GM23338 (cell line): ENCODE measurements at places on chromosomes 12 and 14.
A peak's percentile ranks its signal among the peaks of the same experiment; 100 is the strongest.

DNA sequence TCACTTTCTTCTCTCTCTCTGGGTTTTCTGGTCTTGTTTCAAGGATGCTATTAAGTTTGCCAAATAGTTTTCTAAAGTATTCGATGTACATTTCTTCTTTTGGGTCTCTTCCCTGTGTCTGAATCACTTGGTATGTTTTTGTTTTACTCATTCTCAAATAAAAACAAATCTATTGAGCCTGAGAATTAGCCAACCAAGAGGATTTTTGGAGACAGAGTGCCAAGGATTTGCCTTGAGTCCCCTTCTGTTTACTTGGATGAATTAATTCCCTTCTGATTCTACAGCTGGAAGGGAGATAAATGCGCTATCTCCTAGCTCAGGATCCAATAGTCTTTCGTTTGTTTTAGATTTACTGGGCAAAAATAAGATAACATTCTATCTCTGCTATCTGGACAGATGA is 255.5 kb downstream of the SYT10 start:
- DNase-seq, result no peak

DNA sequence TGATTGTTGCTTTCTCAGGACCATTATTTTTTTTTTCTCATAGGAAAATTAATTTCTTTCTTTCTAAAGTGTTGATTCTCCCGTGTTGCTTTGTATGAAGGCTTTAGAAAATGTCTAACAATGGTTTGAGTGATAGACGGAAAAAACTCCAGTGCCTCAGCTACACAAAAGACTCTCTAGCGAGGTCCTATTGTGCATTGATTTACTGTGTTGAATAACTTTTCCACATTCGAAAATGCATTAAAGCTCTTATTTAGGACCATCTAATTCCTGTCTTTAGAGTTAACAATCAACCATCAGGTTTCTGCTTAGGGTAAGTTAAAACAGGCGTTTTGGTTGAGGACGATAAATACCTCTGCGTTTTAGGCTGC is 99.6 kb downstream of the PTPN11 start:
- DNase-seq, result no peak

DNA sequence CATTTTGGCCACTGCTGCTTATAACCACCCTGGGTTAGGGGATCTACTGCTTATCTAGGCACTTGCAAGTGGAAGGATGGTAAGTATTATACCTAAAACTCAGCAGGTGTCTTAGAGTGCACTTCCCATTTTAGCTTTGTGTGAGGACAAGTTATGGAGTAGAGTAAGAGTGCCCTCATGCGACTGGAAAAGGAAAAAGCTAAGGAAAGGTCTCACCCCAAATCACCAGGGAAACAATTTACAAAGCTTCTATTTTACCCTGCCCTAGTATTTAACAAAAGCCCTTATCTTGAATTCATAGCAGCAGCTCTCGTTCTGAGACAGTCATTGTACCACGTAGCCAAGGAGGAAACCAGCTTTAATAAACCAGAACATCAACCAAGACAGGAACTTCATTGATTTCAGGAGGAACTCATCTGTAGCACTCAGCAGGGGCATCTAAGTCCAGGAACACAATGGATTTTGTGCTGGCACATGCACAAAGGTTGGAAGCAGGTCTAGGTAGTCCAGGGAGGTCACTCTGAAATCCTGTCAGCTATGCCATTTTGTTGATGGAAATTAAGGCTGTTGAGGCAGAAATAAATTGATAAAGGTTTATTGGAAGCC is 2.9 kb downstream of the RDH12 start:
- DNase-seq, result peak; percentile 85

DNA sequence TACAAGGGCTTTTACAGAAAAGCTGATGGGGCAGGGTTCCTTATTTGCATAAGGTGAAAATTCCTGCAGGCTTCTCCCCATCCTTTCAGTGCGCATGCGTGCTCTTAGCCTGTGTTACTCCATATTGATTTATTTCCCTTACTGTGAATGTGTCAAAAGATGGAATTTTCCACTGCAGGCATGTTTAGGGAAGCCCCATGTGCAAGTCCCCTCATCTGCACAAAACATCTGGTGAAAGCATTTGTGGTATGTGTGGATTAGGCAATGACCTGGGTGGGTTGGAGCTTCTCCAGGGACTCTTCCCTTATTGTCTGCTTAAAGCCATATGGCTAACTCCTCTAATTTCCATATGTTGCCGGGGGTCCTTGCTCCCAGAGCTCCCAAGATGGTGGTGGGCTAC is 912.7 kb upstream of the LRFN5 start:
- no peak for DNase-seq

DNA sequence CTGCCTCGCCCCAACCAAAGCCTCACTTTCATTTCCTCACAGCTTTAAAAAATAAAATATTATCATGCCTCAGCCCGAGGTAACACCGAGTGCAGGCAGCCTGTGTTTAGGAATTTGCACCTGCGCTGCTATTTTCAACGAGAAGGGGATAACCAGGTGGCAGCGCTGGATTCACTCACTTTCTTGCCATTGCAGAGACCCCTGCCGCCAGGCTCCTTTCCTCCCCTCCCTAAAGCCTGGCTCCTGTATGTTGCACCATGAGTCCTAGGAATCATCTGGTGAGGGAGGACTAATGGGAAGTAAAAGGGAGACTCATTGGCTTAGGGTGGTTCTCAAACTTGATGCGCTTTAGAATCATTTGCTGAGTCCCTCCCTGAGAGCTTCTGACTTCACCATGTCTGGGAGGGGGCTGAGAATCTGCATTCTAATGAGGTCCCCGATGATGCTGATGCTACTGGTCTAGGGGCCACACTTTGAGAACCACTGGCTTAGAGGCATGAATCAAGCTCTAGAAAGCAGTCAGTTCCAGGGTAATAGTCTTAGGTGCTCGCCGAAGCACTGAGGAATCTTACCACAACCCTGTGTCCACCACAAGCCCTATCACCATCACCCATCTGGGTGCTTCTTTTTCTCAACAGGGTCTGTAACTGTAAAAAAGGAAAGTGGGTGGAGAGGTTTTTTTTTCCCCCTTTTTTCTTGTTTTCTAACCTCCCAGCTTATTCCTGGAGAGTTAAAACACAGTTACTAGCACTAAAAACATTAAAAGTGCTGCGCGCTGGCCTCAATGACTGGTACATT is 83.8 kb downstream of the SLC38A1 start:
- peak; percentile 27 for DNase-seq

DNA sequence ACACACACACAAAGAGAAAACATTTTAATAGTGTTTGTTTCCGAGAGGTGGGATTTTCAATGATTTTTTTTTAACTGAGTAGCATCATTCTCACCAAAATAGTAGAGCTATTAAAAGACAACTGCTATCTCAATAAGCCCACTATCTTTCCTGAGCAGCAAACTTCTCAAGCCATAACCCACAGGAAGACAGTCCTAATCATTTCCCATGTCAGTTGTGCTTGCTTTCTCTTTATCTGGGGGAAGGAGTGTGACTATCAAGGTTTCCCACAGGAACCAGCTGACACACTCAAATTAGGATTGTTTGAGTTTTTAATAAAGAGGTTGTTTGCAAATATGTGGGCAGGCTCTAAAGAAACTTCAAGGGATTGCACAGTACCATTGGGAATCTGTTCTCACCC is 4.9 kb upstream of the MAX start:
- DNase-seq, result no peak

DNA sequence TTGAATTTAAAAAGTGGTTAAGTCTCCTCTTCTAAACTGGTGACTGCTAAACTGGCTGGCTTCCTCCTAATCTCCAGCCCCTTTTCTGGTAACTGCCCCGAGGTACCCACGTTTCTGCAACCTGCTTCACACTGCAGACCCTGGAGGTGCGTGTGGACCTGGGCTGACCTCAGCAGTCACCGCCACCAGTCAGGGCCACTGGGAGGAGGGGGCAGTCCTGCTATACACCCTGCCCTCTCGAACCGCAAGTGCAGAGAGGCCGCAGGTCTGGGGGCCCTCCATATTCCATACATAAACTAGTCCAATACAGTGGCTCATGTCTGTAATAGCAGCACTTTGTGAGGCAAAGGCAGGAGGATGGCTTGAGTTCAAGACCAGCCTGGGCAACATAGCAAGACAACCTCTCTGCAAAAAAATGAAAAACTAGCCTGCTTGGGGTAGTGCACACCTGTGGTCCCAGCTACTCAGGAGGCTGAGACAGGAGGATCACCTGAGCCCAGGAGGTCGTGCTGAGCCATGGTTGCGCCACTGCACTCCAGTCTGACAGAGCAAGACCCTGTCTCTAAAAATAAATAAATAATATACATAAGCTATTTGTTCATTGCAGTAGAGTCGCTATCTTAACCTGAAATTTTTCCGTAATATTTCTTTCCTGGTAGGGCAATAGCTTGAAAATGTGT is 25.6 kb downstream of the VPS37B start:
- DNase-seq, result no peak
